ENCODE measurements at places on chromosomes 6 and 20.
A peak's percentile ranks its signal among the peaks of the same experiment; 100 is the strongest.

- DNase-seq, result no peak
Observed at GRCh38 chr20:6299456-6299855, 176.6 kb upstream of the FERMT1 start.

GRCh38 chr20:61057443-61058121 lies 194.5 kb upstream of the CDH4 start:
- DNase-seq, result no peak

- no peak for DNase-seq
Observed at GRCh38 chr6:159913862-159914564, 23.2 kb downstream of the MAS1 start.

DNA sequence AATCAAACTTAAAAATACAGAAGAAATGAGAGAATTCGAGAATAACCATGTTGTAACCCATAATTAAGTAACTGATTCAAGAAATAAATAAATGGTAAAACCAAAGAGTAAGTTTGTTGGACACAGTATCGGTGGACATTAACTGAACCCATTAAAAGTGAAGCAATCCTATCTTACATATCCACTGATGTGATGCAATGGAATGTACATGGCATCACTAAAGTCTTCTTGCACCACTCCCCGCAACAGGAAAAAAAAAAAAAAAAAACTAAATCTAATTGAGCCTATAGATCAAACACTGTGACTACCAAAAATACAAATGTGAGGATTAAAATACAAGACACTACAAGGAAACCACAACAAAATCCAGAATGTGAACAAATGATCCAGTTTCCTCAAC lies 7.9 kb downstream of the SNX14 start:
- DNase-seq, result no peak

GRCh38 chr6:48775157-48775556 lies 664.2 kb upstream of the PTCHD4 start:
- DNase-seq, result no peak

DNA sequence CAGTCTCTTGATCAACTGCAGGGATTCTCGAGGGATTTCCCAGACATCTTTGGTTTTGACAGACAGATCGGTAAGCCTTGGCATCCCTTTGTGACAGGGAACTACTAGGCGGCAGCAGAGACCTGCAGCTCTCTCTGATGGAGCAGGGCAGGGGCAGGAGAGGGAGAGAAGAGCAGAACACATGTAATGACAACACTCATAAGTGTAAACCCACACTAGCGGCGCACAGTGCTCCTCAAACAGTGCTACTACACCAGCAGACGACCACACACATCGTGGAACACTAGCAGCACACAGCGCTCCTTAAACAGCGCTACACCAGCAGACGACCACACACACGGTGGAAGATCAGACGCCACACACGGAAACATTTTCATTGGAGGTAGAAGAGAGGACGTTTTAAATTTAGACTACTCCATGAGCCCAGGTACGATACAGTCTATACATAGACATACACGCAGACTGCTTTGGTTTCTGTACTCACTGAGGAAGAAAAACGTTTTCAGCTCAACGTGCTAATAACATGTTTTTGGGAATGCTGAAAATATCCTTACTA lies 94.5 kb upstream of the TRAF3IP2 start:
- no peak for DNase-seq

DNA sequence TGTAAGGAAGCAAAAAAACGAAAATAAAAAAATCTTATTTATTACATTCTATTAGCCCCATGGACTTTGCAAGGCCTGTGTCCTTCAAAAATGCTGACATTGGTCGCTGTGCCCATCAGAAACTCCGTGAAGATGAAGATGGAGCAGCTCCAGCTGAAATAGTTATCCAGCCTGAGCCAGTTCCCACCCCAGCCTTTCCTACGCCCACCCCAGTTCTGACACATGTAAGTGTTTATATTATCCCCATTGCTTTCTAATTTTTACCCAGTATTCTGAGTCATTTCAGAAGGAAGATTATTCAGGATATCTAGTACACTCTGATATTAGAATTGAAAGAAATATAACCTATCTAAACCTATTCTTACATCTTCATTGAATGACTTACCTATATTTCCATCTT lies 217.7 kb downstream of the ARHGAP18 start:
- DNase-seq, result no peak

DNA sequence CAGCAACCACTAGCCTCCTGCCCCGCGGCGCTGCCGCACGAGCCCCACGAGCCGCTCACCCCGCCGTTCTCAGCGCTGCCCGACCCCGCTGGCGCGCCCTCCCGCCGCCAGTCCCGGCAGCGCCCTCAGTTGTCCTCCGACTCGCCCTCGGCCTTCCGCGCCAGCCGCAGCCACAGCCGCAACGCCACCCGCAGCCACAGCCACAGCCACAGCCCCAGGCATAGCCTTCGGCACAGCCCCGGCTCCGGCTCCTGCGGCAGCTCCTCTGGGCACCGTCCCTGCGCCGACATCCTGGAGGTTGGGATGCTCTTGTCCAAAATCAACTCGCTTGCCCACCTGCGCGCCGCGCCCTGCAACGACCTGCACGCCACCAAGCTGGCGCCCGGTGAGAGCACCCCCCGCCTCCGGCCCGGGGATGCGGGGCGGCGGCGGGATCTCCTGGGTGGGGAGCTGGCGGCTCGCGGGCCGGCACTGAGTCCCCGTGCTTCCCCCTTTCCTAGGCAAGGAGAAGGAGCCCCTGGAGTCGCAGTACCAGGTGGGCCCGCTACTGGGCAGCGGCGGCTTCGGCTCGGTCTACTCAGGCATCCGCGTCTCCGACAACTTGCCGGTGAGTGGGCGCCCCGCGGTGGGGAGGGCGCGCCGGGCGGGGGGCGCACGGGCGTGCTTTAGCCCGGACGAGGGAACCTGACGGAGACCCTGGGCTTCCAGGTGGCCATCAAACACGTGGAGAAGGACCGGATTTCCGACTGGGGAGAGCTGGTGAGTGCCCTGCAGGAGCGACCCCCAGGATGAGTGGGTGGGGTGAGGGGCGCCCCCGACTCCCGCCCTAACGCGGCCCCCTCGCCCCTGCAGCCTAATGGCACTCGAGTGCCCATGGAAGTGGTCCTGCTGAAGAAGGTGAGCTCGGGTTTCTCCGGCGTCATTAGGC lies 585 bp downstream of the PIM1 start:
- DNase-seq, result peak; percentile 46

DNA sequence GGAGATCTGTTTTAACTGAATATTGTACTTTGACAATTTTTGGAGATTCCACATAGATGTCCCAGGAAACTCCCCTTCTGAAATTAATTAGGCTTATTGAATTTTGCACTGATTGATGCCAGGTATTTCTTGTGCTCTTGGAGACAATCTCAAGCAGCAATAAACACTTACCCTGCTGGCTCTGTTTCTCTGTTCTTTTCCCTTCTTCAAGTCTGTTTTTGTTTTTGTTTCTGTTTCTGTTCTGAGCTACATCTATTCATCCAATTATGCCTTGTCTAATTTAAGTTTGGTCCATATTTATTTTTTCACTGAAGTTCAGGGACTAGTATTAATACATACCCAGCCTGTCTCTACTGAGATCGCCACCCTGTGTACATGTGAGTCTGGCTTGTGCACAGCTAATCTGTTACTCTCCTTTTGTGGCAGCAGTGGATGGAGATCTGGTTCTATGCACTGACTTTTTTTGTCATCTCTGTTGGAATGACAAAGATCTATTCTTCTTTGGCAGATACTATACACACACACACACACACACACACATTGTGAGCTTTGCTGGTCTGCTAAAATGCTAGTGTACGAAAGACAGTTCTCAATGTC lies 51.9 kb downstream of the IL22RA2 start:
- no peak for DNase-seq

GRCh38 chr20:40698281-40698680 lies 9.2 kb upstream of the MAFB start:
- DNase-seq, result no peak

GRCh38 chr6:38684237-38684636 lies 18.7 kb downstream of the GLO1 start:
- DNase-seq, result no peak

- no peak for DNase-seq
Observed at GRCh38 chr6:151229401-151230276, 10.1 kb upstream of the AKAP12 start.

DNA sequence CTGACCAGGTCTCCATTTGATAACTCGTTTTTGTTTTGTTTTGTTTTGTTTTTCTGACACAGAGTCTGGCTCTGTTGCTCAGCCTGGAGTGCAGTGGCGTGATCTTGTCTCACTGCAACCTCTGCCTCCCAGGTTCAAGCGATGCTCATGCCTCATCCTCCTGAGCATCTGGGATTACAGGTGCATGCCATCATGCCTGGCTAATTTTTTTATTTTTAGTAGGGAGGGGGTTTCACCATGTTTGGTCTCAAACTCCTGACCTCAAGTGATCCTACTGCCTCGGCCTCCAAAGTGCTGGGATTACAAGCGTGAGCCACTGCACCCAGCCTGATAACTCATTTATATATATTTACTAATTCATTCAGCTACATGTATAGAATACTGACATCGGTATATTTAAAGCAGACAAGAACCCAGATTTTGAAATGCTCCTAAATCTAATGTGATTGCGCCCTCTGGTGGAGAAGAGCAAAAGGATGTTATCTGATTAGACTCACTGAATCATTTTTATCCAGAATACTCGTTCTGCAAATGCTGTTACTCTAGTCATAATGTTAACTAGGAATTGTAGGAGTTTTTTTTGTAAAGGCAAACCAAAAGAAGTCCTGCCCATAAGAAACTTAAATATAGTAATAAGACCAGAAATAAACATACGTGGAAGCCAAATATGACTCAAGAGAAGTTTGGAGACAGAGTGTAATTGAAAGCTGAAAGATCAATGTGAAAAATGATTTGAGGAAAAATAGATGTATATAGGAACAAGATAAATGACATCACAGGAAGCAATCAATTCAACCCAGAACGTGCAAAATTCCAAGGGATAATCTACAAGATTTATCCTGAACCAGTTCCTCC lies 5.3 kb upstream of the COL12A1 start:
- peak; percentile 66 for DNase-seq

- no peak for DNase-seq
Observed at GRCh38 chr6:15400572-15401004, 154.7 kb downstream of the JARID2 start.

DNA sequence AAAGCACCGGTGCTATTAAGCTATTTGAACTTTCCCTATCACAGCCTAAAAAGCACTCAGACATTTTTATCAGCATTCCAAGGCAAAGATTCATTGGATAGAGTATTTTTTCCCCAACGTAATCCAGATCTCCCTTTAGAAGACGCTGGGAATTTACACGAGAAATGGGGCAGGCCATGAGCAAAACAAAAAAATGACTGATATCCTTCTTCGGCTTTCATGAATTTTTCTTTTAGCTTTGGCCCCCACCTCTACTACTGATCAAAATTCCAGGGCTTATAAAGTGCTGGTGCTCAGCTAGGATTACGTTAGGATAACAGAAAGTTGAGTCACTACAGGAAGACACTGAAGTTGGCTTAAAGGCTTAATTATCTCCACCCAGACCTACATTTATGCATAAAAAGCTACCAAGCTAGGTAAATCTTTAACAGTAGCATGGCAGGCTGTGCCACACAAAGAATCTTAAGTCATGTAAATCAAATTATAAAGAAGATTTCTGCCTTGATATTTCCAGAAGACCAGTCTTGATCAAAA lies 418.5 kb upstream of the BTBD3 start:
- no peak for DNase-seq

GRCh38 chr20:46894579-46894958 lies at the start of gene EYA2:
TSS of gene EYA2 (plus strand) at chr20:46894843. CDS start at chr20:46990011, 95,168 bp downstream.
- DNase-seq, result no peak

GRCh38 chr6:118865100-118865391 lies 28.9 kb upstream of the ASF1A start:
- no peak for DNase-seq

DNA sequence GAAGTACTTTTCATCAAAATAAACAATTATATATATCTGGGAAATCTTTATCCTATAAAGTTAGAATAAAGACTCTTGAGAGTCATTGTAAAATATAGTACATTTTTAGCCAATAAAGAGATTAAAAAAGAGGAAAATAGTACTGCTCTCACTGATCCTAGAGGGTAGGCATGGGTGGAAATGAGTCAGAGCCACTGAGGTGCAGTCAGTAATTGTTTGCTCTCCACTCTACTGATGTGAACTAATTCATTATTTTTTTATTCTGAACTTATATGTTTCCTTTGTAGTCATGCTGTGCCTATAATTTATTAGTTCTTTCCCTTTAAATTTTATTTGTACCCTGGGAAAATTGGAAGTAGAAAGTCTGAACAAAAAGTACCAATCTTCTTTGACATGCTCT lies 1359.4 kb upstream of the GJE1 start:
- no peak for DNase-seq

GRCh38 chr6:90192857-90193256 lies 103.8 kb downstream of the BACH2 start:
- no peak for DNase-seq

- no peak for DNase-seq
Observed at GRCh38 chr6:85137865-85138264, 312.0 kb upstream of the NT5E start.

DNA sequence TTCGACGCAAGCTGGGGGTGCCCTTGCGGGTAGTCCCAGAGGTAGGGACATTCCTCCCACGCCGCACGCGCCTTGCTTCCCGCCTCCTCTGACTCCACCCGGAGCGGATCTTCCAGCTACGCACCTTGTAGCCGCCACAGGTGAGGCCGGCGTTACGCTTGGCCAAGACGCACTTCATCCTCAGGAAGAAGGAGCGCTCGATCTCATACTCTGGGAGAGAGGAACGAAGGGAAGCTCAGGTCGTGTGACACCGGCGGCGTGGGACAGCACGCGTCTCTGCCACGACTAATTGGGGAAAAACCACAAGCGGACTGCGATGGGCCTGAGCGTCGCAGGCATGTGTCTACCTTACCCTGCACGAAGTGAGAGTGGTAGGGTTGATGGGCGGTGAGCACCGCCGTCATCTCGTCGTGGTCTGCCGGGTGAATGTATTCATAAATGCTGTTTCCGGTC lies 15.5 kb downstream of the SIM1 start:
- no peak for DNase-seq

DNA sequence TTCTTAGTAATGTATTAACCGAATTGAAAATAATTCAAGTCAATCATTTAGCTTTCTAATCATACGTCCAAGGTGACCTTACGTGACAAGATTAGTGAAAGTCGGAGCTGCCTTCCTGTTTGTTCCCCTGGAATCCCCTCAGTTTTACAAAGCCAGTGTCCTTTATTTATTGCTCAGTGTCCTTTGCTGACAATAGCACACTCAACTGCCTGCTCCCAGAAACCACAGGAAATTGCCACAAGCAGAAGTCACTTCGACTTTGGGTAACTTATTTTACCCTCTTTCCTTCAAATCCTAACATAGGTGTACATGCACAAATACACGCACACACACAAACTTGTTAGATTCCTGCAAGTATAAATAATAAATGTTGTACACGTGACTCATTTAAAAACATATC lies 1167.7 kb upstream of the ADGRB3 start:
- no peak for DNase-seq

- no peak for DNase-seq
Observed at GRCh38 chr6:148440016-148440415, 97.4 kb downstream of the SASH1 start.
